ENCODE measurements at places on chromosomes 7 and 10.

DNA sequence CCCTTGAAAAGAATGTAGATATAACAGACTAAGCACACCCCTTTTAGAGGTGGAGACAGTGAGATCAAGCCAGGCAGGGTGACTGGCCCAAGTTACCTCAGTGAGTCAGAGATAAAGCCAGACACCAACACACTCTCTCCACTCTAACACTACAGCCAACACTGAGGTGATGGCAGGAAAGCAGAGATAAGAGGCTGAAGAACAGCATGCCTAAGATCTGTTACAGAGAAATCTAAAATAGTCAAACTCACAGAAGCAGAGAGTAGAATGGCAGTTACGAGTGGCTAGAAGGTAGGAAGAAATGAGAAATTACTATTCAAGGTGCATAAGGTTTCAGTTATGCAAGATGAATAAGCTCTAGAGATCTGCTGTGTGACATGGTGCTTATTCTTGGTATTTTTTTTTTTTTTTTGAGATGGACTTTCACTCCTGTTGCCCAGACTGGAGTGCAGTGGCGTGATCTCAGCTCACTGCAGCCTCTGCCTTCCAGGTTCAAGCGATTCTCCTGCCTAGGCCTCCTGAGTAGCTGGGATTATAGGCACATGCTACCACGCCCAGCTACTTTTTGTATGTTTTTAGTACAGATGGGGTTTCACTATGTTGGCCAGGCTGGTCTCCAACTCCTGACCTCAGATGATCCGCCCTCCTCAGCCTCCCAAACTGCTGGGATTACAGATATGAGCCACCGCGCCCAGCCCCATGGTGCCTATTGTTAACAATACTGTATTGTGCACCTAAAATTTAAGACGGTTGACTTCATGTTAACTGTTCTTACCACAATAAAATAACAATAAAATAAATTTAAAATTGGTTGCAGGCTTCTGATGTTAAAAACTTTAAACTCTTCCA is 28.7 kb downstream of the ICA1 start:
- no peak for DNase-seq

GRCh38 chr10:61902445-61903220 is 1.1 kb downstream of the ARID5B start:
- DNase-seq = peak; percentile 48

- no peak for DNase-seq
Observed at GRCh38 chr7:45657136-45657889, 83.1 kb downstream of the ADCY1 start.

DNA sequence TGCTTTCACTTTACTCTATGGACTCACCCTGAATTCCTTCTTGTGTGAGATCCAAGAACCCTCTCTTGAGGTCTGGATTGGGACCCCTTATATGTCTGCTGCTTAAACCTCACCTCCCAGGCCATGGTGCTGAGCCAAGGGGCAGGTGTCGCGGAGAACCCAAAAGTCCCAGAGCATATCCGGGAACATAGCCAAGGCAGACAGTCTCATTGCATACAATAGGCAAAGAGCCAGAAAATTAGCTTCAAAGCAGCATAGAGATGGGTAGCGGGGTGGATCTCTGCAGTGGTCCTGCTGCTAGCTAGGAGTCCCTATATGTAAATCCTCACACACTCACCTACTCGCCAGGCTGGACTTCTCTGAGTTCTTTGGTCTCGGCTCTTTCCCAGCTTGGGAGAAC is 5.5 kb downstream of the CCL24 start:
- DNase-seq = no peak

GRCh38 chr10:86046845-86047460 is 319.6 kb downstream of the GRID1 start:
- DNase-seq = no peak

DNA sequence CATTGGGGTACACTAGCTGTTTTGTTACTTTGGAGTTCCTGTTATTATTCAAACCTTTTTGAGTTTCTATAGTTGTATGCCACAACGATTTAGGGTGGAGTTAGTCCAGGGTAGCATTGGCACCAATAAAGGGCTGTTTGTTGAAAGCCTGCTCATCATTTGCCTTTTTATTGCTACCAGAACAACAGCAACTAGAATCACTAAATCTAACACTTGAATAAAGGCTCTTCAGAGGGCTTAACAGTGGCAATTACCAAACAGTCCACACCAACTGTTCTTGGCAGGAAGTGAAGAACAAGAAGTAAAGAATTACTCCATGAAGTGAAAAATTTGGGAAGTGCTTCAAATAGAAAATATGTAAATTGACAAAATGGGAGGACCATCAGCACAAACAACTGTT is 621.4 kb downstream of the PHTF2 start:
- DNase-seq = no peak

- no peak for DNase-seq
Observed at GRCh38 chr10:122458693-122459092, 2.7 kb upstream of the HTRA1 start.

- DNase-seq = no peak
Observed at GRCh38 chr7:156105337-156106106, 293.3 kb upstream of the SHH start.

DNA sequence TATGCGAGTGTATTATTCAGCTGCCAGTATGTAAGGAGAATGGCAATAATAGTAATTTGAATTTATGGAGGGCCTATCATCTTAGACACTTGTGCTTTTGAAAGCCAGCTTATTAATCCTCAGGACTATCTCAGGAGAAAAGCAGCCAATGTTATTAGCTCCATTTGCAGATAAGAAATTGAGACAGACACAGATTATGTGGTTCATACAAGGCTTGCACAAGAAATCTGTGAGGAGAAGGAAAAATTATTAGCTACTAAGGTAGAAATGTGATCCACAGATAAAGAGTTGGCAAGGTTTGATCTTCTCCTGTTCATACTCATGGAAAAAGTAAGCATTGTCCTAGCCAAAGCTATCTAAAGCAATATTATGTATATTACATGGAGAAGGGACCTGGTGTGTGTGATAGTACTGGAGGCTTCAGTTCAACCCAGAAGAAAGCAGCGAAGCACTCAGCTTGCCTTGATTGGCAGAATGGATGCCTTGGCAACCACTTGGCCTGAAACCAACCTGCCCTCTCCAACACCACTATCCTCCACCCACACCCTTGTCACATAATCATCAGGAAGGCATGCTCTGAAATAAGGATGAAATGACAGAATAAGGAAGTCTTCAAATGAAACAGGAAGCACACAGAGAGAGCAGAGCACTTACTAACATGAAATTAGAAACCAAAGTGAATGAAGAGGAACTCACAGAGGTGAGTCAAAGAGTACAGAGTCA is 18.0 kb downstream of the MACC1 start:
- no peak for DNase-seq
